Airway epithelial cell (primary cell): ENCODE measurements at places on chromosomes 7 and 10. TPM values are rescaled to one million over a fixed set of nuclear protein-coding genes. Genes with fewer than 3 reads are reported as not detected.

DPY19L1 gene
- 14.4 and 15.4 TPM in 2 replicates for total RNA-seq

SFRP4 gene
- total RNA-seq, result not detected in 2 replicates

GGCT gene
- total RNA-seq, result 76.8 and 79.3 TPM in 2 replicates

CFAP43 gene
- 0.09 and 0.21 TPM in 2 replicates for total RNA-seq

ELAPOR2 gene
- 2.4 and 4.7 TPM in 2 replicates for total RNA-seq

NSUN5 gene
- 31.1 and 38.2 TPM in 2 replicates for total RNA-seq

GLCCI1 gene
- total RNA-seq, result 1.7 and 4.8 TPM in 2 replicates

SPAM1 gene
- total RNA-seq, result not detected in 2 replicates

EN2 gene
- not detected in 2 replicates for total RNA-seq
